ENCODE measurements at places on chromosomes 4 and X. TPM values are rescaled to one million over a fixed set of nuclear protein-coding genes. Genes with fewer than 3 reads are reported as not detected.

DNA sequence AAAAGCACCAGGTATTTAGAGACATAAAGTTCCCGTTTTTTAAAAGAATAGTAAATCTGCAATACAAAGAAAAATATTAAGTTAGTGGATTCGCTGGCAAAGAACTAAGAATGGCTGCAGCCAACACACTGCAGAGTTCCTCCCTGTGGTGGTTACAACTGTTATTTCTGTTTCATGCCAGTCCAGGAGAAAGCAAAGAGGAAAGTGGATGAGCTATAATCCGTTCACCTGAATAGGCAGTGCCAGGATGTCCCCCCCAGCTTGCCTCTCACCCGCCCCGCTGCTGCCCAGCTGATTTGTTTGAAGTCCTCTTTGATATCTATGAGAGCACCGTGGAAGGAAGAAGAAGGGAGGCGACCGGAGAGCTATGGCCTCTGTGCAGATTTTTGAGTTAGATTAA is 63.9 kb downstream of the PTCHD1 start:
- no peak for DNase-seq

GRCh38 chr4:113314426-113314825 is 265.0 kb downstream of the ANK2 start:
- DNase-seq = no peak

DNA sequence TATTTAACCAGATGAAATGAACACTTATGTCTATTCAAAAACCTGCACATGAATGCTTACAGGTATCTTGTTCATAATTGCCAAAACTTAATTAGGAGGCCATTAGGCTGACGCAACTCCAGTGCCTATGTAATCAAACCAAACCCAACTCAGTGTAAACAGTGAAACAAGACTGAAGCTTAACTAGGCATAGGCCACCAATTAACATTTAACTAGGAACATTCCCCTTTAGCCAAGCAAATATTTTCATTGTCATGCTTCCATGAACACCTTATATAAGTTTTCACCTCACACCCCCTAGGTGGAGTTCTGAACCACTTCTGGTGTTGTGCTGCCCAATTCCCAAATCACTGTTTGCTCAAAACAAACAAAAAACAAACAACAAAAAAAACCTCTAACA is 686.0 kb downstream of the STPG2 start:
- no peak for DNase-seq

GRCh38 chrX:107576841-107577240 is 51.5 kb upstream of the PRPS1 start:
- DNase-seq = no peak

GRCh38 chr4:77817304-77818072 is 1.7 kb downstream of the CNOT6L start:
- peak; percentile 12 for DNase-seq

- no peak for DNase-seq
These were observed 32.6 kb downstream of the ABHD18 start for GRCh38 chr4:127997534-127998388.

- no peak for DNase-seq
These were observed 48.0 kb upstream of the NDST3 start for GRCh38 chr4:117986321-117986720.

The LRPAP1 gene
- total RNA-seq = 146 TPM

All from left colon (tissue), 2 donors.